ENCODE measurements at places on chromosomes 16 and 17.

- no peak for DNase-seq
Measured at GRCh38 chr16:11233727-11234376, 22.2 kb downstream of the SOCS1 start.

DNA sequence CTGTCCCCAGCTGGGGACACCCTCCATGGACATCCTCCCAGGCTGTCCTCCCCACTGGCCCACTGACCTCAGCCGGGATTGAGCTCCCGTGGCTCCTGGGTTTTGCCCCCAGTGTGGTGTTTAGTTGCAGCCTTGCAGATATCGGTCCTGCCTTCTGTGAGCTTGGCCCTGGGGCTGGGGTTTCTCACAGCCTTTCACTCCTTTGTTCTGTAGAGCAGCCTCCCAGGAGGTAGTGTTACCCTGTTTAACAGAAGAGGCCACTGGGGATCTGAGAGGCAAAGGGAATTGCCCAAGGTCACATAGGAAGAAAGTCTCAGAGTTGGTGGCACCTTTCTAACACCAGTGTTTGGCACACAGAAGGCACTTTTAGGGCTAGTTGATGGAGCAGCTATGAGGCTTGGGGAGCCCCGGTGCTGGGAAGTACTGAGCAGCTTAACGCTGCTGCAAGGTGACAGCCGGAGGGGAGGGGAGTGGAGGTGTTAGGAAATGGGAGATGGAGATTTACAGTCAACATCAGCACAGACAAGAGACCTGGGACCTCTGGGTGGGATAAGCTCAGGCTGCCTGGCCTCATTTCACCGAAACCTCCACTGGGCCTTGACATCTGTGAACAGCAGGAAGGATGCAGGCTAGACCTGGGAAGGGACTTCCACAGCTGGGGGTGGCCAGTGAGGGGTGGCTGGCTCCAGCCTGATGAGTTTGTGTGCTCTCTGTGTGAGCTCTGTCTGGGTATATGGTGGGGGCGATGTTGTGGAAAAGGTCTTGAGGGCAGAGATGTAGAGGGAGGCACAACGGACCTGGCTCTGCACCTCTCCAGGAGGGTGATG, 26.1 kb downstream of the CACNA1G start:
- no peak for DNase-seq

GRCh38 chr17:45440161-45440778, 7.6 kb upstream of the ARHGAP27 start:
- DNase-seq = no peak

DNA sequence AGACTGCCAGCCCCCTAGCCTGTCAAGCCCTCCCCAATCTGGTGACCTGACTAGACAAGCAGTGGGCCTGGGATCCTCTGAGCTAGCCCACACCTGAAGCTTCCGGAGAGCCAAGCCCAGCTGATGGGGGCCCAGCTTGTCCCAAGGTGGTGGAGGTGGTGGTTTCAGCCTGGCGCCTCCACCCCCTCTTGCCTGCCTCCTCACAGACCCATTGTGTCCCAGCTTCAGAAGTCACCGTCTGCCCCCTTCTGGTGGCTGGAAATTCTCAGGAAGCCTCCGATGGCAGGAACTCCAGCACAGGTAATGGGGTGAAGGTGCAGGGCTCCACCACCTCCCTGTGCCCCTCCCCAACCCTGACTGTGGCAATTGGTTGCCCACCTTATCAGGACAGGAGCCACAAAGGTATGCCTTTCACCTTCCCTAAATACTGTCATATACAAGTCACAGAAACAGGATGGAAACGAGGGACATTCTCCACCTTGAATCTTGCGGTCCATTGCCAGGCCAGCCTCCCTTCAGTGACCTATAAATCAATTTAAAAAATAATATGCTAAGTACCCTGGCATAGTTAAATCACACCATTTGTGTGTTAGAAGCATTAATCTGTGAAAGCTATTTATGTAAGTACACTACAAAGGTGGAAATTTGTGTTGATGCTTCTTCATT, 66.0 kb upstream of the ZNF423 start:
- DNase-seq = no peak

GRCh38 chr17:79306424-79307318, 232.0 kb downstream of the ENGASE start:
- no peak for DNase-seq

GRCh38 chr17:50039058-50039457, 16.9 kb upstream of the ITGA3 start:
- no peak for DNase-seq

GRCh38 chr17:74763565-74764387, 12.4 kb downstream of the NAT9 start:
- DNase-seq = no peak

DNA sequence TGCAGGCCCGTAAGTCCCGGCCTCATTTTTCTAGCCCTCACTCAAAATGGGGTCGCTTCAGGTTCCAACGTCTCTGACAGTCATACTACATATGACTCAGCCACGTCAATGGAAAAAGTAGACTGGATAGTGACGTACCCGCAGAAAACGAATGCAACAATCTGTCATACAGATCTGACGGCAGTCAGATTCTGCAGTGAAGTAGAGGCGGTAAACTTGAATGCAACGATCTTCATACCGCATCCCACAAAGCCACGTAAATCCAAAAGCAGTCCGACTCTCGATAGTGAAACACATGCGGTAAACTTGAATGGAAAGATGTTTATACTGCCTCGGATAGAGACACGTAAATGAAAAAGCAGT, 38.4 kb upstream of the ARL4D start:
- DNase-seq = no peak

DNA sequence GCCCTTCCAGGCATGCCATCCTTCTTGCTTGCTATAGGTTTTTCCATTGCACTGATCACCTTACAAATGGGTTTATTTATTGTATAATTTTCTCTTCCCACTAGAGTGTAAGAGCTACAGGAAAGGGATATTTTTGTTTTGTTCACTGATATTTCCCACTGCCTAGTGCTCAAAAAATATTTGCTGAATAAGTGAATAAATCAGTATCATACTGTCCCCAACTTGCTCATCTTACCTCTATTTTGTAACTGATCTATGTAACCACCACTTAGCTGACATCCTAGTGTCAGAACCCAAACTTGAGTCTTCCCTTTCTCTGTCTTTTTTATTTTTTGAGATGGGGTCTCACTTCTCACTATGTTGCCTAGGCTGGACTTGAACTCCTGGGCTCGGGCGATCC, 87.6 kb upstream of the TBC1D3K start:
- no peak for DNase-seq

- peak; percentile 46 for DNase-seq
Measured at GRCh38 chr16:89722392-89723278, 1.3 kb downstream of the ZNF276 start.

DNA sequence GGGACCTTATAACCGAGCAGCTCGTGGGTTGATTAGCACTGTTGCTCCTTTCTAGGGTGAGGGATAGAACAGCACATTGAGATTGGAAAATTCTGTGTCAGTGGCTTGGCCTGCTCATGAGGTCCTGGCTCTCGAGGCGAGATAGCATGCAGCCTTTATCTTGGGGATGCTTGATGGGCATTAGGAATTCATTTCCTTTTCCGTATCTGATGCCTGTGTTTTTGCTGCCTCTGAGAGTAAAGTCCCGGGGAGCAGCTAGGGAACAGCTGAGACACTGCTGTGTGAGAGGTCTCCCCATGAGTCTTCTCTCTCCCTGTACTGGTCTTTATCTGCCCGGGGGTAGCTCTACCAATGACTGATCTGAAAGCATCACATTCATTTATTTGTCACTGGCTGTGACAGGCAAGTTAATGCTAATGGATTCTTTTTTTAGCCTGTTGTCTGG, 14.5 kb downstream of the MSI2 start:
- DNase-seq = no peak

DNA sequence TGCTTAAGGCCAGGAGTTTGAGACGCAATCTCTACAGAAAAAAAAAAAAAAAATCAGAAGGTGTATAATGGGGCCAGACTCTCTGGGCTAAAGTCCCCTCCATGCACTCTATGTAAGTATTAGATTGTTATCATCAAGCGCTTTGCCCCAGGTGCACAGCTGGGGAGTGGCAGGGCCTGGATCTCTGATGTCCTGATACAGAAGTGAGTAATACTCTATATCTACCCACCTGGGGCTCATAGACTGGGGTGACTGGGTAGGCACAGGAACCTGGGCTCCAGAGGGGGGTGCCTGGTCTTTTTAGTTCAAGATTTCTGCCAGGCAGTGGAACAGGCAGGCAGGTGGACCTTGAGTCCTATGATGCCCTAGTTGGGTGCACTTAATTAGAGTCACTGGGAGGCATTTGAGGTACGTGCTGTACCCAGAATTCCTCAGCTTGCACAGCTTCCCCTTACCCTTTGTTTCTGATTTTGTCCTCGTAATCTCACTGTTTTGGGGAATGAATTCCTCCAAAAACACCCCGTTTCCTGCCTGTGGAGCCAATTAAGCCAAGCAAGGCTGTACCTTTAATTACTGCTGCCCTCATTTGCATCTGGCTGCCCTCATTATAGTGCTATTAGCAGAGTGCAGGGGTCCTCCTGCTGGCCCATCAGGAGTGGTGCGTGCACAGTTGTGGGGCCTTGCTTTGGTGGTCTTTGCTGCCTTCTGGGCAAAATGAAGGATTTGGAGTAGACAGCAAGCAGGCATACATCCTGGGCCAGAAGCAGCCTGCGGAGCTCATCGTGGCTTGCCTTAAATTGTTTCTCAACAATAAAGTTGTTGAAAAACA, 239.0 kb downstream of the SNX29 start:
- no peak for DNase-seq

GRCh38 chr17:61196302-61196704, 203.3 kb upstream of the TBX2 start:
- no peak for DNase-seq

DNA sequence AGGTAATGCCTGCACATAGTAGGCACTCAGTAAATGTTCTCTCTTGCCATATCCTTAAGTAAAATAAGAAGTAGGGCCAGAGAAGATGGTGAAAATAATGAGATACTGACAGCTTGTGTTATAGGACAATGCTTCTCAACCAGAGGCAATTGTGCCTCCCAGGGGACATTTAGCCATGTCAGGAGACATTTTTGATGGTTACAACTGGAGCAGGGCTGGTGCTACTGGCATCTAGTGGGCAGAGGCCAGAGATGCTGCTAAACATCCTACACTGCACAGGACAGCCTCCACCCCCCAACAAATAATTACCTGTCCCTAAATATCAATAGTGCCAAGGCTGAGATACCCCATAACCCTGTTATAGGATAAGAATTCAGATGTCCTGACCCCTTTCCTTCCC, 1.7 kb downstream of the RAD51D start:
- no peak for DNase-seq

DNA sequence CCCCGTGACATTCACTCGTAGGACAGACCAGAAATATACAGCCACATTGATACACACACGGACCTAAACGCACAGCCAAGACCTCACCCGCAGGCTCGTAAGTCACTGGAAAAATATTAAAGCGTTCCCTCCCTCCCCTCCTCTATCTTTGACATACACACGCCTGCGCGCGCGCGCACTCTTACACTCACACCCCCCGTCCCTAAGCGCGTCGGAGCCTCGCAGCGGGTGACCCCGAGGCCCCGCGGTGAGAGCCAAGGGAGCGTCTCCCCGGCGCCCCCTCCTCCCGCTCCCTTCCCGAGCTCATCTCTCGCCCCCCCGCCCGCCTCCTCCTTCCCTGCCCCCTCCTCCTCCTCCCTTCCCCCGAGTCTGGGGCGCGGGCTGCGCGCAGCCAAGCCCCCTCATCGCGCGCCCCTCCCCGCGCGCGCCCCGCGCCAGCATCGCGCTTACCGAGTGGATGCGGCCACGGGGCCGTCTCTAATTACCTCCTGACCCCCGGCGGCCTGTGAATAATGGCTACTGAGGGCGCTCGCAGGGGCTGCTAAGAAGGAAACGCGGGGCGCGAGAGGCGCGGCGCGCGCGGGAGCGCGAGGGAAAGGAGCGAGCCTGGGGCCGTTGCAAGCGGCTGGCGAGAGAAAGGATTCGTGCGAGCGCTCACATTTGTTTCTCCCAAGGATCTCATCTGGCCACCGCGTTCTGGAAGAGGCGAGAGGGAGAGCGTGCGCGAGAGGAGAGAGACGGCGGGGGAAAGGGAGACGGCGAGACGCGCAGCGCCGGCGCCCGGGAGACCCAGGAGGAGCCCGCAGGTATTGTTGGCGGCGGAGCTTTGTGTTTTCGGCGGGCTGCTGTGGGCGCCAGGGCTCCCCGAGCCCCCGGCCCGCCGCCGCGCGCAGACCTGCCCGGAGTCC, 42.4 kb downstream of the RAI1 start:
- DNase-seq = no peak

- DNase-seq = no peak
Measured at GRCh38 chr16:53914736-53915135, 210.8 kb downstream of the FTO start.

- DNase-seq = no peak
Measured at GRCh38 chr17:40565769-40566409, 617 bp upstream of the CCR7 start.

GRCh38 chr17:51258756-51259563, 889 bp downstream of the MBTD1 start:
- no peak for DNase-seq

DNA sequence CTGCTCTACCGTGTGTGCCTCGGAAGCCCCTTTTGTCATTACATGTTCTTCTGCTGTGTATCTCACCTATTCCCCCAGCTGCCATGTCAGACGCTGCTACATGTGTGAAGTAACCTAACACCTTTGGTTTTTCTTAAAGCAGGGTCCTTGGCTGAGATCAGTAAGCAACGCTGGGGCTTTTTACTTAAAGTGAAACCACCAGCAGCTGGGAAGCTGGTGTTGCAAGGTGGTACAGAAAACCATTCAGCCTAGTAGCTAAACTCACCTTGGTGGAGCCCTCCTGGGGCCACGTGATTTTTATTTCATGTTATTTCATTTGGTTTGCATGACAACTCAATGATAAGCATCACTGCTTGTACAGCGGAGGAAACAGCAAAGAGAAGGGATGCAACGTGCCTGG, 62.6 kb downstream of the PLCG2 start:
- DNase-seq = no peak

DNA sequence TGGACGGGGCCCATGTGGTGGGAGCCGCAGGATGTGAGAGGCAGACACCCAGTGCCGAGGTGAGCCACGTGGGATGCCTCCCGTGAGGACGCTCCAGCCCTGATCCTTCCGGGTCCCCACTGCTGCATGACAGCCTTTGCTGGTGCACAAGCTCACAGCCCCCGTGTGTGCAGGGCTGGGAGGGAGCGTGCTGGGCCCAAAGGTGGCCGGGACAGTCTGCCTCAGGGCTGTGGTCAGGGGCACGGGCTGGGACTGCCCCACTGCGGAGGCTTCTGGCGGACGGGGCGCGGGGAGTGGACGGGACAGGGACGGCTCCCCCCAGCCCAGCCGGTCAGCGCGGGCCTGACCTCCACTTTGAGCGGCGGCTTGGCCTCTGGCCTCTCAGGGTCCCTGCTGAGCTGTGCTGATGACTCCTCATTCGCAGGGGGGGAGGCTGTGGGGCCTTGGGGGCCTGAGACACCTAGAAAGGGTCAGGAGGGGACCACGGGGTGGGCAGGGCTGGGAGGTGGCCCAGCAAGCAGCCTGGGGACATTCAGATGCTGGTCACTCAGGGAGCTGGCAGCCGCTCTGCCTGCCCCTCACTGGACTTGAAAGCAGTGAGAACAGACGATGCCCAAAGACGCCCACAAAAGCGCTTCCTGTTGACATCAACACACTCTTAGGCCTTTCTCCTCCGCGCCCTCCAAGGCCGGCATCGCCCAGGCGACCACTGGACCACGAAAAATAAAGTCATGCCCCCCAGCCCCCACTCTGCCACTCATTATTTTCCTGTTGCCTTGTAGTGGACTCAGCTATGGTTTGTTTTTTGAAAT, 9.3 kb upstream of the METRNL start:
- no peak for DNase-seq

- DNase-seq = no peak
Measured at GRCh38 chr17:10135539-10136257, 62.7 kb downstream of the GAS7 start.

All from esophagus squamous epithelium (tissue), 5 donors.